ENCODE measurements at places on chromosomes 3 and 15.

DNA sequence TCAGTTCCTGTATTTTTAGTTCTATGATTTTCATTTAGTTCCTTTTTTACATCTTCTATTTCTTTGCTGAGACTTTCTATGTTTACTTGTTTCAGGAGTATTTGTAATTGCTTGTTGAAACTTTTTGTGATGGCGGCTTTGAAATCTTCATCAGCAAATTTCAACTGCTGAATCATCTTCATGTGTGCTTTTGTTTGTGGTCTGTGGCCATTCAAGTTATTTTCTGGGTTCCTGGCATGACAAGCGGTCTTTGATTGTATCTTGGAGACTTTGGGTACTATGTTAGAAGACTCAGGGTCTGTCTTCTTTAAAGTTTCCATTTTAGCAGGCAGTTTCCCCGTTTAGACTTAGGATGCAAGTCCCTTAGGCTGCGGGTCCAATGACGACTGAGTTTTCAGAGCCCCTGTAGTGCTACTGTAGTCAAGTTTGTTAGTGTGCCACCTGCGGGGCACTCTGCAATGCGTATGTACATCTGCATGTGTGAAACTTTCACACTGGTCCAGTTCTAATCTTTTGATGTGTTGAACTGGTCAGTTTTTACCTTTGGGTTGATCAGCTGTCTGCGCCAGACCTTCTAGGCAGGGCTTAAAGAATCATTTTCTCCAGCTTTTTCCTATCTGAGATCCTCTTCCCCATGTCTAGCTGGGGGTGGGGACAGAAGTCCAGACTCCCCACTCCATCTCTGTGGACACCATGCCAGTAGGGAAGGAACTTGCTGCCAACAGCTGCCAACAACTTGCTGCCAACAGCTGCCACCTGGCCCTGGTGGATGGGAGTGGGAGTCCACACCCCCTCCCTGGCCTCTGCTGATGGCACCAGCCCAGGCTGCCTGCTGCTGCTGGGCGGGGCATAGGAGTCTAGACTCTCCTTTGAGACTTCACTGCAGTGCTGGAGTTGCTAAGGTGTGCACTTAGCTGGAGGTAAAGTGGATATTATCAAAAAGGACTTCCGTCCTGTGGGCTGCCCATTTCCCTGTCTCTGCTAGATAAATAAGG, 190.9 kb downstream of the TJP1 start:
- no peak overlapping the region for H3K27ac ChIP-seq
- H3K4me1 ChIP-seq: no peaks in the 10 kb centered on the region
- no peak for DNase-seq
- no peaks in the 10 kb centered on the region for H3K27me3 ChIP-seq

- H3K27ac ChIP-seq: no peak overlapping the region
- no peaks in the 10 kb centered on the region for H3K27me3 ChIP-seq
- H3K4me1 ChIP-seq: peaks cover 53% of the 10 kb centered on the region
- DNase-seq: no peak
- H3K4me3 ChIP-seq: no peak overlapping the region
- no peaks in the 10 kb centered on the region for H3K36me3 ChIP-seq
Observed at GRCh38 chr3:147943265-147943945, 534.2 kb downstream of the ZIC1 start.

- no peak for DNase-seq
- H3K36me3 ChIP-seq: no peaks in the 10 kb centered on the region
- peak overlapping the region; percentile 92 for H3K4me3 ChIP-seq
- H3K27me3 ChIP-seq: no peaks in the 10 kb centered on the region
- peaks cover 13% of the 10 kb centered on the region for H3K4me1 ChIP-seq
Observed at GRCh38 chr15:66388043-66388363, 1.3 kb downstream of the MAP2K1 start.

- no peaks in the 10 kb centered on the region for H3K27me3 ChIP-seq
- no peak overlapping the region for H3K4me3 ChIP-seq
- H3K36me3 ChIP-seq: peaks cover 3% of the 10 kb centered on the region
- no peaks in the 10 kb centered on the region for H3K4me1 ChIP-seq
- H3K27ac ChIP-seq: no peak overlapping the region
Observed at GRCh38 chr15:43276563-43277200, 10.0 kb upstream of the TGM5 start.

DNA sequence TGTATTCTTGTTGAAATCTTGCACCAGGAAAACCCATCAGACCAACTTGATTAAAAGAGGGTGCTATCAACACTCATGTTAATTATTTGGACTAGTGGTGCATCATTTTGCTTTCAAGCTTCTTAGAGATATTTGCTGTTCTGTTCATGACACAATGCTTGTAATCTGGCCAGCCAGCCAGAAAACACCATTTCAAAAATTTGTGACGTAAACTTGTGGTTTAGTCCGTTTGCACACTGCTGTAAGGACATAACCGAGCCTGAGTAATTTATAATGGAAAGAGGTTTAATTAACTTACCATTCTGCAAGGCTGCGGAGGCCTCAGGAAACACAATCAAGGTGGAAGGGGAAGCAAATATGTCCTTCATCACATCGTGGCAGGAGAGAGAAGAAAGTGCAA, 374.3 kb upstream of the TGFBR2 start:
- no peaks in the 10 kb centered on the region for H3K36me3 ChIP-seq
- H3K4me3 ChIP-seq: no peak overlapping the region
- no peak overlapping the region for H3K27ac ChIP-seq
- H3K4me1 ChIP-seq: peaks cover 25% of the 10 kb centered on the region
- no peaks in the 10 kb centered on the region for H3K27me3 ChIP-seq
- DNase-seq: no peak

- DNase-seq: no peak
- no peaks in the 10 kb centered on the region for H3K27me3 ChIP-seq
- H3K4me3 ChIP-seq: no peak overlapping the region
- peak overlapping the region; percentile 48 for H3K27ac ChIP-seq
- no peaks in the 10 kb centered on the region for H3K36me3 ChIP-seq
- H3K4me1 ChIP-seq: peaks cover 49% of the 10 kb centered on the region
Observed at GRCh38 chr3:129699199-129699598, 92.7 kb upstream of the PLXND1 start.

DNA sequence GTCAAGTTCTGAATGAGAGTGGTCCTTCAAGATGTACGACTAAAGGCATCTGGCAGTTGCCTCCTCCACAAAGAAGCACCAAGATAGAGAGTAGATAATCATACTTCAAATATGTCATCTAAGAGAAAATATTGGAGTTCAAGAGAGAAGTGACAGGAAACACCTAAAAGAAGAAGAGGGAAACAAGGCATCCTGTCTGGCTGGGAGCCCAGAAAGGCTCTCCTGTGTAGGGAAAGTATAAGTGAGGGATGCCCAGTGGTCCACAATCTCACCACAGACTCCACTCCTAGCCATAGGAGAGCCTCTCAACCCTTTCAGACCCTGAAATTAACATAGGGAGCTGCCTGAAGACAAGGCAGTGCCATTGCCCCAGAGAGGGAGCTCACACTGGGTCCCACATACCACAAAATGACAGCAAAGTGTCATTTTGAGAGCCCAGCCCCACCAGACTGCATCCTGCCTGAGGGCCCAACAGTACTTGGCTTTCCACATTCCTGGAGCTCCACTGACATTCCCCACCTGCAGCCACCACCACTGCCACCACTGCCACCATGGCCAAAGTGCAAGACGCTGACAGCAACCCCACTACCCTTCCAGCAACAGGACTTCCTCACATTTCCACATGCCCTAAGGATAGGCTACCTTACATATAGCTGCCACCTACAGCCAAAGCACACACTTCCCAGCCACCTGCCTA, 210.6 kb downstream of the ATP8B4 start:
- no peak overlapping the region for H3K27ac ChIP-seq
- DNase-seq: no peak
- no peaks in the 10 kb centered on the region for H3K27me3 ChIP-seq
- no peak overlapping the region for H3K4me3 ChIP-seq
- H3K36me3 ChIP-seq: no peaks in the 10 kb centered on the region
- no peaks in the 10 kb centered on the region for H3K4me1 ChIP-seq

GRCh38 chr3:145648396-145648795, 512.6 kb downstream of the PLOD2 start:
- peak; percentile 18 for DNase-seq
- no peaks in the 10 kb centered on the region for H3K4me1 ChIP-seq

DNA sequence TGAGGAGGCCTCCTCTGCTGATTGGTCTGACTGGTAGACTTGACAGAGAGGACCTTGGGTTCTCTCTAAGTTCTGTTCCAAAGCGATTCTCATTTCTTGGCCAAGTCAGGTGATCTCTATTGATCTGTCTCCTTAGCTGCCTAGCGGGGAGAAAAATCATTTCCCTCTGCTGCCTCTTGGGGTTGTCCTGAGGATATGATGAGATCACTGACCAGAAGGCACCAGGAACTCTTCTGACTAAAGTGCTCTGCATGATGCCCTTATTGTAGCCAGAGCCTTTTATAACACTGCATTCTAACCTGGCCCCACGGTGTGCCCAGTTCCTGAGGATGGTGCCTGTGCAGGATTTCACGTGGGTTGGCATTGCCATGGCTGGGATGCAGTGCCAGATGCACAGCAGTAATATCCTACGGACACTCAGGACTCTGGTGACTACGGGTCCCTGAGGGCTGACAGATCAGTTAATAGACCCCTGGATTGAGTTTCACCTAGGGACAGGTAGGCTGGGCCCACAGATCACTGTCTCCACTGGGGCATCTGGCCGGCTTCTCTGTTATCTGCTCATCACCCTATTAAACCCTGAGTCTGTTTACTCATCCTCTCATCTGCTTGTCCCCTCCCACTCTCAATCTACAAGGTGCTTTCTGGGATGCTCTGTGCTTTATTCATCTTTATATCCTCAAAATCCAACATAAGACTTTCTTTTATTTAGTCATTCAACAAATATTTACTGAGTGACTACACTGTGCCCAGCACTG, 3.9 kb upstream of the HEG1 start:
- peaks cover 7% of the 10 kb centered on the region for H3K4me1 ChIP-seq
- no peaks in the 10 kb centered on the region for H3K36me3 ChIP-seq
- no peak overlapping the region for H3K27ac ChIP-seq
- H3K27me3 ChIP-seq: peaks cover 38% of the 10 kb centered on the region
- H3K4me3 ChIP-seq: no peak overlapping the region

- H3K27ac ChIP-seq: no peak overlapping the region
- no peak overlapping the region for H3K4me3 ChIP-seq
- no peaks in the 10 kb centered on the region for H3K36me3 ChIP-seq
- no peaks in the 10 kb centered on the region for H3K4me1 ChIP-seq
- DNase-seq: no peak
Observed at GRCh38 chr15:98677345-98678059, 29.2 kb downstream of the IGF1R start.

Measured in neural progenitor cell (in vitro differentiated cells).